Esophagus squamous epithelium (tissue), 5 donors: ENCODE measurements at places on chromosomes 3 and 15.

- no peak for DNase-seq
These were observed 179.6 kb downstream of the ADAMTSL3 start for GRCh38 chr15:83833569-83833968.

GRCh38 chr3:126081618-126082361 is 2.1 kb downstream of the SLC41A3 start:
- no peak for DNase-seq

DNA sequence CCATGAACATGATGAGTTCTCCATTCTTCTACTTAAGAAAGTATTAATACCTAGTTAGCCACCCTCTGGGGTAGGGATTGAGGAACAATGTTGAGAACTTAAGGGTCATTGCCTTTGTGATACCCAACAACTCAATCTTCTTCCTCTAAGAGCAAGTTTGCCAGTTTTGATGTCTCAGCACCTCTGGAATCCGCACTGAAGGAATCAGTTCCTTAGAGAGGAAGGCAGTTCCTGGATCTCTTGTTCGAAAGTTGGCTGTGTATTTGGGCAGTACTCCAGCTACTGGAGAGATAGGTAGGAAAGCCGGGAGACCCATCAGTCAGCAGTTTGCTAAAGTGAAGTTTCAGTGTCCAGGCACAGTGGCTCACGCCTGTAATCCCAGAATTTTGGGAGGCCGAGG is 35.6 kb upstream of the MTHFS start:
- no peak for DNase-seq

DNA sequence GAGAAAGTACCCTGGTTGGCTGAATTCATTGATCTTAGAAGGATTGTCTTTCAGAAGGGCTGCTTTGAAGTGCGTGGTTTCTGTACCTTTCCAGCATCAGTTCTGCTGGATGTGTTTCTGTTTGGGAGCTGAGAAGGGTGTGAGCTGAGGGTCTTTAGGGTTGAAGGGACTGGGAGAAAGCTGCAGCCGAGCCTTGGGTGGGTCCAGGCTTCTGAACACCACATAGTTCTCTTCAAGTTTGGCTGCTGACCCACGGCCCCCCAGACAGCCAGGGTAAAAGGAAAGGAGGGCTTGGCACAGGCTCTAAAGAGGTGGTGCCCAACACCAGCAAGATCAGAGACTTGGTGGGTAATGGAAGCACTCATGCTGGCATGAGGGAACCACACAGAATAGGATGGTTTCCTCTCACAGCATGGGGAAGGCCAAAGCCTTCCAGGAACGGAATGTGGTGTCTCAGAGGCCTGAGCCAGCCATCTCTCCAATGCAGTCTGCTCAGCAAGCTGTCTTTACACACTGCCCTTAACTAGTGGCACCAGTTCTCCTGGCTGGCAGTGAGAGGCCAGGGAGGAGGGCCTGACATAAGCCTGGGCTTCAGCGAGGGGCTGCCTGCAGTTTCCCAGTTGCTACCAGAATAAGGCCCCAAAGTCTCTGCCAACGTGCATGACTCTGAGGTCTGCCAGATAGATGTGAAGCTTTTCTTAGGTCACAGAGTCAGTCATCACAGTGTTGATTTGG is 239.0 kb upstream of the TRIM42 start:
- DNase-seq, result no peak

DNA sequence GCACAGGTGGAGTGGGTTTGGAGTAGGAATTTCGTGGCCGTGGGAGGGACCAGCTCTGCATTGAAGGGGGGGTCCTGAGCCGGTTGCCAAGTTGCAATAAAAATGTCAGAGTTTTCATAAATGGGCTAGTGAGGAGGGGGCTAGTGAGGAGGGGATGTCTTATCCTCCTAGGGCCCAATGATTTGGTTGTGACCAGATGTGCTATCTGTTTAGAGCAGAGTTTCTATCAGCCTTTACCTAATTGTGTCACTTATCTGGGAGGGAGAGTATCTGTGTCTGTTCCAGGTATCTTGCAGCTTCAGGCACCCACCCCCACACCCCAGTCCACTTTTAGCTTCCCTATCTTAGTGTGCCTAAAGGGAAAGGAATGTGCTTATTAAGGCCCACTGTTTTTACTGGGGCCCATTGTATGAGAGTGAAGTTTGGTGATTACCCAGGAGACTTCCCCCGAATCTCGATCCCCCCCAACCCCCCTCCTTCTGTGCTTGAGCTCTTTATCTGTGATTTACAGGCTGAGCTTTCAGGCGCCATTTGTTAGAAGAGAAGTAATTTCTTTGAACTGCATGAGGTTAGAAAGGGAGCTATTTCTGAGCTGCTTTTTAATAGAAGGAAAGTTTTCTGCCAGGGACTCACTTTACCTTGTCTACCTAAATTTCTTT is 42.6 kb downstream of the PPCDC start:
- DNase-seq, result no peak

GRCh38 chr15:49301562-49301961 is 121.5 kb upstream of the FGF7 start:
- DNase-seq, result no peak

- DNase-seq, result no peak
These were observed 605.8 kb upstream of the DPPA4 start for GRCh38 chr3:109943181-109943580.

DNA sequence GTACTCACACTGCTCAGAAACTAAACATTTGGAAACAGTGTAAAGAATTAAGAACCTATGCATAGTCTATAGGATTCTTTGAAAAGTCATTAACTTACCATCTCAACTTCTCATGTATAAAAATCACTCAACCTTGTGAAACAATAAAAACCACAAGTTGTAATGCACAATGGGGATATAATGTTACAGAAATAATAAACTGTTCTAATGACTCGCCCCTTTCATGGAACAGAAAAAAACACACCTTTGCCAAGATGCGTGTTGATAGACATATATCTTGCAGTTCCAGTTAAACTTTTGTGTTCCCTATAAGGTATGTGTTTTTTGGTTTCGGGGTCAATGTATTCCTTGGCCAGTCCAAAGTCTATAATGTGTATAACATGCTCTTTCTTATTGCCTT is 50.8 kb upstream of the PPIB start:
- DNase-seq, result no peak

DNA sequence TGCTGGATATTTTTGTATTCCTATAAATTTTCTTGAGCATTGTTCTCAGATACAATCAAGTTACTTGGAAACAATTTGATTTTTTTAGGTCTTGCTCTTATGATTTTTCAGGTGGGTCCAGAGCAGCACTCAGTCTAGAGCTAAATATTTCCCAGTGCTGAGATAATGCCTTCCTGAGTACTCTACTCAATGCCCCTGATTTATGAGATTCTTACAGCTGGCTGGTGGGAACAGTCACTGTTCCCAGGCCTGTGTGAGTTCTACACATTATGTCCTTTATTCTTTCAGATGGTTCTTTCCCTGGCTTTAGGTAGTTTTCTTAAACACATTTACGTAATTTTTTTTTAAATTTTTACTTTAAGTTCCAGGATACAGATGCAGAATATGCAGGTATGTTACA is 51.0 kb upstream of the EIF5A2 start:
- DNase-seq, result no peak

DNA sequence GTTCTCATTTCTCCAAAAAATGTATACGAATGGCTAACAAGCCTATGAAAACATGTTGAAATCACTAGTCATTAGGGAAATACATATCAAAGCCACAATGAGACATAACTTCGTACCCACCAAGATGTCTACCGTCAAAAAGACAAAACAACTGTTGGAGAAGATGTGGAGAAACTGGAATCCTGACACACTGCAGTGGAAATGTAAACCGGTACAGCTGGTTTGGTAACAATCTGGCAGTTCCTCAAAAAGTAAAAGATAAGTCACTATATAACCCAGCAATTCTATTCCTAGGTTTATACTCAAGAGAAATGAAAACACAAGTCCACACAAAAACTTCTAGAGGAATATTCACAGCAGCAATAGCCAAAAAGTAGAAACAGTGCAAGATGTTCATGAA is 7.0 kb downstream of the SCAPER start:
- DNase-seq, result no peak

DNA sequence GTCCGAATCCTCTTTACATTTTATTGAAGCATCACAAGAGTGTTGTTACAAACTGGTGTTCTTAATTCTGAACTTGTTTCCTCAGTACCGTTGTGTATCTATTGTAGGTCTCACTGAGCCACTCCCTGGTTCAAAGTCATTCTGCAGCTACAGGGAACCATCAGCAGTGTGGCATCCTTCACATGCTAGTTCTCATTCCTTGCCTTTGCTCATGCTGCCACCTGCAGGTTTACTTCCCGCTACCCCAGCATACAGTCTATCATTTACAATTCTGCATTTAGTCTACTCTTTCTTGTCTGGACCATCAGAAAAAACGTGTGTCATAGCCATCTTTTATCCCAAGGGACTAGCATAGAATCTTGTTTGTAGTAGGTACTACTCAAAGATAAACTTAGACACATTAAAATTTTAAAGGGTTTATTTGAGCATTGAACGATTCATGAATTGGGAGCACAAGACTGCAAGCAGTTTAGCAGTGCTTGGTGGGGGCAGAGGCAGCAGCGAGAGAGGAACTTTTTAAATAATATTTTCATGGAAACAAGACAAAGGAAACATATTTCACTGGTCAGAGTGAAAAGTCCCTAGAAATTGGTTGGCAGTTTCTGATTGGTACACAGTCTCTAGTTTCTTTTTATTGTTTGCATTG is 402.1 kb downstream of the CADM2 start:
- no peak for DNase-seq

DNA sequence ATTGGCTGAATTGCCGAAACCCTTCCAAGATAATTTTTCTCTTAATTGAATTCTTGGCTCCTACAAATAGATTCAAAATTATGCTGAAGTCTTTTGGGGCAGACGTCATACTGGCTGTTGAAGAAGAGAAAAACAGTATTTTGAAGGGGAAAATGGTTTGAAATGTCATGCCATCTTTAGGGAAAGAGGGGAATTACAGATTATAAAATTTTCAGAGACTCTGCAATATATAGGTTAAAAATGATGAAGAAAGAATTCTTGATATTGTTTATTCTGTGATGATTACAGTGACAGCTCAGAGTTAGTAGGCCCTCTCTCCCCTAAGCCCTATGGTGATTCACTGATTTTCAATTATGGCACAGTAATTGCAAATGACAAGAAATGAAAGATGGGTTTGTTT is 86.1 kb downstream of the CGNL1 start:
- no peak for DNase-seq

DNA sequence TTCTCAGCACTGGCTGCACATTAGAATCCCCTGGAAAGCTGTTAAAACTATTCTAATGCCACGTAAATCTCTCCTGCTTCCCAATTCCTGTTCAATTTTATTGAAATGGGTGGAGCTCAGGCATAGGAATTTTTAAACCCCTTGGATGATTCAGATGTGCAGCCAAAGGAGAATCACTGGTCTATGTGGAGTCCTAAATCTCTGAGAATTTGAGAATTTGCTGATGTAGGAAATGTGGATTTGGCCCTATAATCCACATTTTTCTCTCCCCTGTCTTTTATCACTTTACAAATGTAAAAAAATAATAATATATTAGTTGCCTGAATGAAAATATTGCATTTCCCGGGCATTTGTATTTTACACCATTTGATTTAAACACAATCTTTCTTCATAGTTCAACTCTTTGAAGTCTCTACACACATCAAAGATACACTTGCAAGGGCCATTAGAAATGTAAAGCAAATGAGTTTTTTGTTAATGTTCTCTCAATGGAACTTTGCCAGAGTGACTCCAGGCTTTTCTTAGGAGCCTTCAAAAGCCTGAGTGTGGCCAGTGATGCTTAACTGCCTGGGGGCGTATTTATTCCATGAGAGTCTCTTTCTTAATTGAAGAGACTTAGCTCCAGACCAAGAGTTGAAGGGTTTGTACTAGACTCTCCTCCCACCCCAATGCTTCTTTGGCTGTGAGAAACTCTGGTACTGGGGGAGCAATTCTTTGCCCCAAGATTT is 48.8 kb upstream of the PTX3 start:
- DNase-seq, result no peak

- no peak for DNase-seq
These were observed 7.0 kb upstream of the BMF start for GRCh38 chr15:40115670-40116093.

DNA sequence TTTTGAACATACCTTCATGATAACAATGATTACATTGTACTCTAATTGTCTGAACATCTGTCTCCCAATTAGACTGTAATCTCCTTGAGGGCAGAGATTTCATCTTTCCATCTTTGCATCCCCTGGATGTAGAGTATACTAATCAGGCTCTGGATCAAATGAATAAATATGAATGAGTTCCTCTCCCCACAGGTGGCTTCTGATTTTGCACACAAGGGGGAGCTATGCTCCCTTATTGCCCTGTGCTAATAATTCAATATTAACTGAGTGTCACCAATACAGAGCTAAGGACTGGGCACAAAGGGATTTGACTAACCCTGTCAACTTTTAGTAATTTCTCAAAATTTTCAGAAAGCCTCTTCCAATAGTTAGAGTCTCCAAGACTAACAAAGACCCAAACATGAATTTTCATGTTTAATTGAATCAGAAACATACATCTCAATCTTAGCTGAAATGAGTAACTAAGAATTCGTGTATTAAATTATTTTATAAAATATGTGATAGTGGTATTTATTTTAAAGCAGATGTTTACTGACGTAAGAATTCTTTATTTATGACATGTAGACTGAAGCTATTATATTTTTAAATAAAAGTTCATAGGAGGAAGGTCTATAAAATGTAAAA is 3.0 kb downstream of the DUOXA1 start:
- DNase-seq, result no peak

GRCh38 chr3:60445446-60445845 is 805.8 kb downstream of the FHIT start:
- DNase-seq, result no peak

DNA sequence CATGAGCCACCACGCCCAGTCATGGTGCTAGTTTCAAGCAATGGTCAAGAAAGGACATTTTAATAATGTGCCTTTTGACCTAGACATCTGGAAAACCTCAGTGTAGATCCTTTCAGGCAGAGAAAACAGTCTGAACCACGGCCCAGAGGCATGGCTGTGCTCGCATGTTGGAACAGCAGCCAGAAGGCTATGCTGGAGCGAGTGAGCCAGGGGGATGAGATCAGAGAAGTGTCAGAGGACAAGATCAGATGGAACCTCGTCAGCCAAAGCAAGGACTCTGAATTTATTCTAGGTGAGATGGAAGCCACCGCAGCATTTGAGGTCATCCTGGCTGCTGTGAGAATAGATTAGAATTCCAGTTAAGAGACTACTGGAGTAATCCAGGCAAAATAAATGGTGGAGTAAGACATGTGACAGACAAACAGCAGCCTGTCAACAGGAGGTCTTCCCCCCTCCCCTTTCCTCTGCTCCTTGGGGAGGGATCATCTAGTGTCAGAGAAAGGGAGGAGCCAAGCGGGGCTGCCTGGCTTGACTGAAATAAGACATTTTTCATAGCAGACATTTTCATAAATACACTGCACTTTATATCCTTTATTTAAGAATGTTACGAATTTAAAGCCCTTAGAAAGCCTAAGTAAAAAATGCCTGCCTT is 40.4 kb upstream of the ACKR4 start:
- DNase-seq, result no peak

- no peak for DNase-seq
These were observed 13.3 kb downstream of the ETV5 start for GRCh38 chr3:186095561-186096081.
